ENCODE measurements at places on chromosomes 3 and 15. TPM values are rescaled to one million over a fixed set of nuclear protein-coding genes. Genes with fewer than 3 reads are reported as not detected.
A peak's percentile ranks its signal among the peaks of the same experiment; 100 is the strongest.

- H3K4me3 ChIP-seq = peak overlapping the region; percentile 46
- DNase-seq = peak; percentile 1
- H3K27me3 ChIP-seq = no peaks in the 10 kb centered on the region
- H3K36me3 ChIP-seq = no peaks in the 10 kb centered on the region
Observed at GRCh38 chr3:195224156-195224979, 46.6 kb downstream of the XXYLT1 start.

GRCh38 chr3:53978386-53978785, 86.7 kb upstream of the SELENOK start:
- no peak for DNase-seq
- no peaks in the 10 kb centered on the region for H3K36me3 ChIP-seq
- H3K4me1 ChIP-seq = no peaks in the 10 kb centered on the region
- H3K27me3 ChIP-seq = no peaks in the 10 kb centered on the region
- H3K4me3 ChIP-seq = no peak overlapping the region

ITIH1 gene
- not detected for total RNA-seq

CADM2 gene
- total RNA-seq = 1.8 TPM

DNA sequence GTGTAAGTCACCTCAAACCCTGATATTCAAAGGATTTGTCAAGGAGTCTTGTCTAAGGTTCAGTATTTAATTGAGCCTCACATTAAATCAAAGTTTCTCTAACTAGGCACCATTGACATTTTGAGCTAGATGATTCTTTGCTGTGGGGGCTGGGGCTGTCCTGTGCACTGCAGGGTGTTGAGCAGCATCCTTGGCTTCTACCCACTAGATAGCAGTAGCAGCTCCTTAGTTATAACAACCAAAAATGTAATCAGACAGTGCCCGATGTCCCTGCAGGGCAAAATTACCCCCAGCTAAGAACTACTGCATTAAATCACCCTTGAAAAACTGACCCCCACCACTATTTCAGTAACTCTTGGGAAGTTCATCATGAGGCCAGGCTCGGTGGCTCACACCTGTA, 17.3 kb upstream of the ATP13A3 start:
- DNase-seq = no peak
- H3K36me3 ChIP-seq = no peaks in the 10 kb centered on the region
- H3K27ac ChIP-seq = no peak overlapping the region

MOBP gene
- not detected for total RNA-seq

OCA2 gene
- total RNA-seq = 14.8 TPM

DNAH12 gene
- total RNA-seq = 0.14 TPM

- H3K27me3 ChIP-seq = no peaks in the 10 kb centered on the region
- H3K36me3 ChIP-seq = no peaks in the 10 kb centered on the region
- DNase-seq = no peak
- no peak overlapping the region for H3K27ac ChIP-seq
- H3K4me3 ChIP-seq = no peak overlapping the region
Observed at GRCh38 chr15:81443040-81443820, 69.2 kb upstream of the TMC3 start.

ABI3BP gene
- 46.8 TPM for total RNA-seq

GRCh38 chr3:189349772-189350171, 178.0 kb downstream of the TPRG1 start:
- peak overlapping the region; percentile 67 for H3K27ac ChIP-seq
- no peaks in the 10 kb centered on the region for H3K36me3 ChIP-seq
- H3K4me3 ChIP-seq = peak overlapping the region; percentile 16
- no peak for DNase-seq

CCR2 gene
- total RNA-seq = 0.41 TPM

DNA sequence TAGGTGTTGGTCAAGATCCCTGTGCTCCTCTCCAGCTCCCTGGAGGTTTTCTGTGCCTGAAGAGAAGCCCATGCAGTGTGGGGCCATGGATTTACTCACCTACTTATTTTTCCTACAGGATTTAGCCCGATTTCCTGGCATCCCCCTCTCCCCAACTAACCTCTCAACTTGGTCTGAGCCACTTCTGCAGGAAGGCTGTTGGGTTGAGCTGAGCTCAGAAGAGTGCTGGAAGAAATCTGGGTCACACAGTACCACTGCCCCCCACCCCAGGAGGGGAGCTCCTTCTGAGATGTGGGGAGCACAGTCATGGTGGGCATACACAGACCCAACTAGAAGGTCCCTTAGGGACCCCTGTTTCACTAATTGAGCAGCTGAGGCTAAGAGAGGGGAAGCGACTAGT, 34.4 kb upstream of the SLCO2A1 start:
- H3K4me1 ChIP-seq = no peaks in the 10 kb centered on the region
- no peaks in the 10 kb centered on the region for H3K27me3 ChIP-seq
- no peak for DNase-seq
- no peak overlapping the region for H3K27ac ChIP-seq

- H3K4me1 ChIP-seq = peaks cover 4% of the 10 kb centered on the region
- DNase-seq = no peak
- H3K27ac ChIP-seq = no peak overlapping the region
- H3K4me3 ChIP-seq = no peak overlapping the region
Observed at GRCh38 chr3:38655708-38656300, 6.3 kb upstream of the SCN5A start.

- no peak for DNase-seq
- H3K27me3 ChIP-seq = no peaks in the 10 kb centered on the region
- H3K4me1 ChIP-seq = peaks cover 45% of the 10 kb centered on the region
- H3K27ac ChIP-seq = no peak overlapping the region
- H3K4me3 ChIP-seq = no peak overlapping the region
- H3K36me3 ChIP-seq = no peaks in the 10 kb centered on the region
Observed at GRCh38 chr15:62572797-62573196, 407.7 kb upstream of the C2CD4B start.

SLC28A2 gene
- total RNA-seq = not detected

DNA sequence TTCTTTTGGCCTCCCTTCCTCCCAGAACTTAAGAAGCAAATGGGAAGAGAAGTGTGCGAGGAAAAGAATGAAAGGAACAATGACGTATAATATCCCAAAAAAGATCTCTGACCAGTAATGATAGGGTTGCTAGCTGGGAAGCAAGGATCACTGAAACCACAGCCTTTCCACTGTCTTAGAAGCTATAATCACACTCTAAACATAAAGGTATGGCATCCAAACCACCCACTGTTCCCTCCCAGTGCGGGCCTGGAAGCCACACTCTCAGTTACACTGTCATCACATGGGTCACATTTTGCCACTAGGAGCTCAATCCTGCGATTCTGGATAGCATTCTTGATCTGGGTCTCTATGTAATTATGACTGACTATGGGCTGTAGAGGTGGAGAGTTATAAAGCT, 131.6 kb upstream of the HACD2 start:
- no peak for DNase-seq
- no peaks in the 10 kb centered on the region for H3K36me3 ChIP-seq
- peaks cover 37% of the 10 kb centered on the region for H3K4me1 ChIP-seq
- no peaks in the 10 kb centered on the region for H3K27me3 ChIP-seq
- no peak overlapping the region for H3K4me3 ChIP-seq
- peak overlapping the region; percentile 91 for H3K27ac ChIP-seq

DNA sequence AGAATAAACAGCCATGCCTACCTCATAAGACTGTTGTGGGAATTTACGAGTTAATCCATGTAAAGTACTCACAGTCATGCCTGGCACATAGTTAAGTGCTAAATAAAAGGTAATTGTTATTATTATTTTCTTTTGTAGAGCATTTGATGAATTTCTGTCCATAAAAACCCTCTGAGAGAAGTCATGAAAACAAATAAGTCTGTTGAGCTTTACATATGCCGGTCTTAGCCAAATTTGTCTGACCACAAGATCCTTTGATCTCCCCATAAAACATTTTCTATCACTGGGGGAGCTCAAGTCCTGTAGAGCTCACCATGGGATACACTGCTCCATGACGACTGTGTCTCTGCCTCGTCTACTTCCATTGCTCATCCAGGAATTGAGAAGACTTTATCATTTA, 114.0 kb downstream of the MAGI1 start:
- no peaks in the 10 kb centered on the region for H3K4me1 ChIP-seq
- H3K27ac ChIP-seq = no peak overlapping the region
- DNase-seq = no peak

FAM43A gene
- total RNA-seq = 10.3 TPM

SUMF1 gene
- 63.5 TPM for total RNA-seq

CYP8B1 gene
- not detected for total RNA-seq

- no peaks in the 10 kb centered on the region for H3K4me1 ChIP-seq
- no peaks in the 10 kb centered on the region for H3K27me3 ChIP-seq
- no peak overlapping the region for H3K27ac ChIP-seq
- no peak overlapping the region for H3K4me3 ChIP-seq
- no peaks in the 10 kb centered on the region for H3K36me3 ChIP-seq
Observed at GRCh38 chr3:140198242-140198641, 263.3 kb downstream of the CLSTN2 start.

DNA sequence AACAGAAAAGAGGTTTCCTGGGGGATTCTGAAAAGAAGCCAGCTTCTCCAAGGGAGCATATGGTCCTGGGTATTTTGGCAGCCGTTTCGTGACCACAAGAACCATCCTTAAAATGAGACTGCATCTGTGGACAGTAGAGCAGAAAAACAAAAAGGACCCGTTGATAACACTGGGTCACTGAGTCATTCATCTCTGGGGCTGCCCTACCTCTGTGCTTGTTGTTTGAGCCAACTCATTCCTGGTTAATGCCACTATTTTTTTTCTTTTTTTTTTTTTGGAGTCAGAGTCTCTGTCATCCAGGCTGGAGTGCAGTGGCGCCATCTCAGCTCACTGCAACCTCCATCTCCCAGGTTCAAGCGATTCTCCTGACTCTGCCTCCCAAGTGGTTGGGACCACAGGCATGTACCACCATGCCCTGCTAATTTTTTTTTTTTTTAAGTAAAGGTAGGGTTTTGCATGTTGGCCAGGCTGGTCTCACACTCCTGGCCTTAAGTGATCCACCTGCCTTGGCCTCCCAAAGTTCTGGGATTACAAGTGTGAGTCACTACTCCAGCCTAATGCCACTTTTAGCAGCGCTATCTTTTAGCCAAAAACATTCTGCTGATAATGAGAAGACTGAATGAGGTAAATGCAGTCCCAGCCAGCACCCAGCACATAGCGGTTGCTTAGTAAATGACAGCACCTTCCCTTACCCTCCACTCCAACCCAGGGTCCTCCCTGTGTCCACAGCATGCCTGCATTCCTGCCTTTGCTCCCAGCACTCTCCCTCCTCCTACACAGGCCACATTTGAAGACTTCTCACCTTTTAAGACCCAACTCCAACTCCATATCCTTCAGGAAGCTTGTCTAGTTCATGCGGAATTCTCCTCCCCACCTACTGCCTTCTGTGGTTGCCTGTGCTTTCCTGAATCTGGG, 9.1 kb upstream of the ISL2 start:
- H3K4me3 ChIP-seq = no peak overlapping the region
- no peak overlapping the region for H3K27ac ChIP-seq
- no peaks in the 10 kb centered on the region for H3K36me3 ChIP-seq

GRCh38 chr3:188546835-188547670, 393.1 kb downstream of the LPP start:
- H3K4me1 ChIP-seq = peaks cover 4% of the 10 kb centered on the region
- H3K36me3 ChIP-seq = no peaks in the 10 kb centered on the region
- DNase-seq = no peak
- H3K27ac ChIP-seq = no peak overlapping the region

STRIT1 gene
- not detected for total RNA-seq

GRCh38 chr3:113143353-113143752, 68.0 kb upstream of the BOC start:
- no peak overlapping the region for H3K4me3 ChIP-seq
- no peak overlapping the region for H3K27ac ChIP-seq
- DNase-seq = no peak
- H3K4me1 ChIP-seq = peaks cover 6% of the 10 kb centered on the region

DNA sequence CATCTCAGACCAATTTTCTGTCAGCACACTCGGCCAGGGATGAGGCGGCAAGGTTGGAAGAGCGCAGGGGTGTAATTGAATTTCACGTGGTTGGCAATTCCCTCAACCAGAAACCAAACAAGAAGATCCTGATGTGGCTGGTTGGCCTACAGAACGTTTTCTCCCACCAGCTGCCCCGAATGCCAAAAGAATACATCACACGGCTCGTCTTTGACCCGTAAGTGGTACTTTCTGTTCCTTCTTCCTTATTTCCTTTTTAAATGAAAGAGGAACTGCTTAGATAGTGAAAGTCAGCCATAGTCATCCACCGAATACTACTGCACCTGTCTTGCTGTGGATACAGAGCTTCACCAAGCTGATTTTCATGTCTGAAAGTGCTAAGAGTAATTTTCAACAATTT, 60.1 kb downstream of the SGO1 start:
- H3K27ac ChIP-seq = no peak overlapping the region
- peaks cover 4% of the 10 kb centered on the region for H3K4me1 ChIP-seq
- H3K4me3 ChIP-seq = no peak overlapping the region
- no peak for DNase-seq
- no peaks in the 10 kb centered on the region for H3K27me3 ChIP-seq

DNA sequence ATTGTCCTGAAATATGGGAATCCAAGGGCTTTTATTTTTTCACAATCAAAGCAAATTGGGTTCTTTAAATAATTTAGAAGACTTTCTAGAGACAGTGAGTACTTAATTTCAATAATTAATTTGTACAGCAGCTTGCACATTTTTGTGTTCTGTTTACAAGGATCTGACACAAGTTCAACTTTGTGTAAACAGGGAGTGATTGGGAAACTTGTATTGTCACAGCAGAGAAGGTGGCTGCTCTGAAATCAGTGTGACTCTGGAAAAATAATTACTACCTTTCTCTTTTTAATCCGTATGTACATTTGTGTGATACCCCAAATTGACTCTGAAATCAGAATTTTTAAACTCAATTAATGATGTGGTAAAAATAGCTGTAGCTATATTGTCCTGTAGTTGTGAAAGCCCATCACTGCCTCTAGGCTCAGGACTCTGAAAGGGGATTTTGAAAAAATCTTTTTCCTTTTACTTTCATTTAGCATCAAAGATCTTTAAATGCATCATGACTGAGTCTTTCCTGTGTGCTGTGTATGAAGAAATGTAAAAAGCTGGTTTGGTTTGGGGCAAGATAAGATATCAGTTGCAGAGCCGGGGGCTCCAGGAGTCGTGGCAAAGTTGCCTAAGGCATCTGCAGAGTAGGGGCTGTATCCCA, 45.1 kb downstream of the MFSD1 start:
- H3K27ac ChIP-seq = no peak overlapping the region
- H3K4me1 ChIP-seq = no peaks in the 10 kb centered on the region
- no peak for DNase-seq

VGLL3 gene
- total RNA-seq = 45.6 TPM

GRCh38 chr15:76109046-76109445, 49.3 kb downstream of the TMEM266 start:
- DNase-seq = no peak
- no peak overlapping the region for H3K4me3 ChIP-seq
- H3K27ac ChIP-seq = no peak overlapping the region
- H3K27me3 ChIP-seq = no peaks in the 10 kb centered on the region
- H3K36me3 ChIP-seq = no peaks in the 10 kb centered on the region

NMNAT3 gene
- total RNA-seq = 14.1 TPM

DNA sequence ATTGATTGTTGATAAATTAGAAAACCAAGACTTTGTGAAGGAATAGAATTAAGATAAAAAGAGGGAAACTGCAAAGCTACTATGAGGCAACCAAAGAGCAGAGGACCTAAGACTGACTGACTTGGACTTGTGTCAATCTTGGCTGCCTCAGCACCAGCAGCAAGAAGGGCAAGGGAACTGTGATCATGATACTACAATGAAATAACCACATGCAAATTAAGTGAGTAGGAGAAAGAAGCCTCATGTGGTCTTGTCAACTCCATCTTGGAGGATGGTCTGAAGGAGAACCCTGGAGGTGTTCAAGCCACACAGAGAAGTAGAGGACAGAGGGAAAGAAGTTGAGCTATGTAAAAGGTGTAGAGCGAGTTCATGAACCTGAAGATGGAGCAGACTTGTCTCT, 47.3 kb upstream of the THRB start:
- H3K27me3 ChIP-seq = no peaks in the 10 kb centered on the region
- DNase-seq = no peak
- no peak overlapping the region for H3K4me3 ChIP-seq
- H3K36me3 ChIP-seq = no peaks in the 10 kb centered on the region
- no peaks in the 10 kb centered on the region for H3K4me1 ChIP-seq
- no peak overlapping the region for H3K27ac ChIP-seq

P2RY12 gene
- total RNA-seq = 10.7 TPM
